ENCODE measurements at places on chromosomes 4 and X.

GRCh38 chr4:11423465-11423864 lies 5.2 kb downstream of the HS3ST1 start:
- DNase-seq = no peak

DNA sequence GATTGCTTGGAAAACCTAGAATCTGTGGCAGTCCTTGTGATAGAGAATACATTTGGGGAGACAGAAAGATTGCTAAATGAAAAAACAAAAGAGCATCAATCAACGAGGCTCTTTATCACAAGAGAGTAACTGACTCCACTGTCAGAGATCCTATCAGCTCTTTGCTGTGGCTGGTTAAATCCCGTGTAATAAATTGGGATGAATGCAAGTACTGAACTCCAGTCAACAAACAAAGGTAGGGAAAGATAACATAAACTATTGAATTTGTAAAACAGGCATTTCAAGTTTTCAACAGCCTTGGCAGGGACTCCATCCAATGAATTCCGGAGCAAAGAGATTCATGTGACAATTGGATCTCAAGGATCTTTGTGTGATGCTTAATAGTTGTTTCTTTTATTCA lies 21.3 kb downstream of the MMRN1 start:
- no peak for DNase-seq

DNA sequence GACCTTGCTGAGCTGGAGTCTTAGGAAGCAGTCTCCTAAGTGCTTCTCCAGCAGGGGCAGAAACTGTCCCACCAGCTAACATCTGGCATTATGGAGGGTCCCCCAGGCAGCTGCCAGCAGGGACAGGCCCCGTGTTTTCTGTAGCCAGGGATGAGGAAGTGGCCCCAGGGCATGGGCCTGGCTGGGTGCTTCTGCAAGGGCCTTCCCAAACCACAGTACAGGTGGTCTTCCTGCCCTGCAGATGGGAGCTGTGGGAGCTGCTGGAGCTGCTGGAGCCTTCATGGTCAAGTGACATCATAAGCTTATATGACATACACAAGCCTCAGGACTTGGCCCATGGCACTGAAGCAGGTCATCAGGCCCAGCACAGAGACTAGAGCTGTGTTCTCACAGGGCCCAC lies 5.0 kb upstream of the MSANTD1 start:
- DNase-seq = no peak

GRCh38 chr4:146158036-146158745 lies 17.3 kb upstream of the LSM6 start:
- DNase-seq = no peak

GRCh38 chr4:173403051-173403450 lies 4.1 kb upstream of the SCRG1 start:
- DNase-seq = no peak

DNA sequence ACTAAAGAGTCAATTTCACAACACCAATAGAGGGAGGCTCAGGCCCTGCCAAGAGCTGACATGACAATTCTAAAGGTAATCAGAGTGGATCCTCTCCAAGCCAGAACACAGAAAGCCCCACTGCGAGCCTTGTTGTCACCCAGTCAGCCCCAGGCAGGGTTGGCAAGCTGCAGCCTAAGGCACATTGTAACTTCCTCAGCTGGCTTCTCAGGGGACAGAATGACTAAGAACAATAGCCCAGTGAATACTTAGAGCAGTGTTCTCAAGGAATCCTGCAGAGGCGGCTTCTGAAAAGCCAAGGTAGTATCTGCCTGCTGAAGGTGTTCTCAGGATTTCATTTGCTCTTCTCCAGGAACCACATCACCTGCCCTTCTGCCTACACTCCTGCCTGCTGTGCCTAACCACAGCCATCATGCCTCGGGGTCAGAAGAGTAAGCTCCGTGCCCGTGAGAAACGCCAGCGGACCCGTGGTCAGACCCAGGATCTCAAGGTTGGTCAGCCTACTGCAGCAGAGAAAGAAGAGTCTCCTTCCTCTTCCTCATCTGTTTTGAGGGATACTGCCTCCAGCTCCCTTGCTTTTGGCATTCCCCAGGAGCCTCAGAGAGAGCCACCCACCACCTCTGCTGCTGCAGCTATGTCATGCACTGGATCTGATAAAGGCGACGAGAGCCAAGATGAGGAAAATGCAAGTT lies at the start of gene MAGEB4:
TSS of gene MAGEB4 (plus strand) at position 277 of the 692 bp plus-strand sequence. CDS start at position 413, 136 bp downstream.
- no peak for DNase-seq
